ENCODE measurements at places on chromosomes 12 and 14. TPM values are rescaled to one million over a fixed set of nuclear protein-coding genes. Genes with fewer than 3 reads are reported as not detected.

DNA sequence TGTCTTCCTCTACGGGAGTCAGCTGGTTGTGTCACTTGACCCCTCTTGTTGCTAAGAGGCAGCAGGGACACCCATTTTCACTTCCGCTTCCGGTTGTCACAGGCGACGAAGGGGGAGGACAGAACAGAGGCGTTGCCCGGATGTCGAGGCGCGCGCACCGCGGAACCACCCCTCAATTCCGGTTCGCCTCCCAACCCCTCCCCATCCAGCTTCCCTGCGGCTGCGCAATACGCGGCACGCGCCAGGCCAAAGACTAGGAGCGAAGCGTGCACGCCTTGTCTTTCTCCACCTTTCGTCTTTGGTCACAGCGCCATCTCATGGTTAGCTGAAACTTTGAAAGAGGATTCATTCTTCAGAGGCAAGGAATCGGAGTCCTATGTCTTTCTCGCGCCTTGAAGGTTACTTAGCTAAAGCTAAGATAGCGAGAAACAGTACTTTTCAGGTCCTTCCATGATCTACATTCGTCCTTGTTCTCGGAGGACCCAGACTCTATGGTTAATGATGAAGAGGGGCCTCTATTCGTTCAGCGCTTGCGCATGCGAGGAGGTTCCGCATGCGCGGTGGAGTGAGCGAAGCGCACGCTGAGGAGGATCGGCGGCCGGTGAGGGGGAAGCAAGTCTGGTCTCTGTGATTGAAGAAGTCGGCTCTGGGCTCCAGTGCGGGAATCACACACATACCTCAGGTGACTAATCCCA lies at the start of the genes ATP6V1D and EIF2S1:
ATP6V1D (minus strand) TSS at position 30 of the 695 bp plus-strand sequence. CDS start 106 bp downstream, outside the sequence.
EIF2S1 (plus strand) TSS at position 554 of the 695 bp plus-strand sequence. CDS start 4,440 bp downstream, outside the sequence.
- DNase-seq, result peak; percentile 99

DNA sequence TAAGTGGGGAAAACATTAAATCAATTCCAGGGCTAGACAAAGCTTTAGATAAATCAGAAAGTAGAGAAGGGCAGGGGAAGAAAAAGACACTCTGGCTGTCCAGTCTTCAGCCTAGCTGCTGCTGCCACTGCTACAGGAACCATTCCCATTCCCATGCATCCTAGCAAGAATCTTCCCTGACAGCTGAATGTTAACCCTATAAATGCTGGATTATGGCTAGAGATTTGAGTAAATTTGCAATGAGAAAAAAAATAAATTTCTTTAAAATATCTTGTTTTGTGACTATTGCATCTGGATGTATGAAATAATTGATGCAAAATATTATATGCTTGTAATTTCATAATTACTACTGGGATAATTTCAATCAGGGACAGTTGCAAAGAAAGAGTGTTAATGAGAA lies 15.0 kb upstream of the CDKN3 start:
- no peak for DNase-seq

- no peak for DNase-seq
Measured at GRCh38 chr12:104855599-104855998, 102.5 kb downstream of the SLC41A2 start.

GRCh38 chr14:88750945-88751344 lies 41.8 kb downstream of the EML5 start:
- no peak for DNase-seq

GRCh38 chr12:108670066-108670631 lies 36.5 kb upstream of the SELPLG start:
- DNase-seq, result no peak

DNA sequence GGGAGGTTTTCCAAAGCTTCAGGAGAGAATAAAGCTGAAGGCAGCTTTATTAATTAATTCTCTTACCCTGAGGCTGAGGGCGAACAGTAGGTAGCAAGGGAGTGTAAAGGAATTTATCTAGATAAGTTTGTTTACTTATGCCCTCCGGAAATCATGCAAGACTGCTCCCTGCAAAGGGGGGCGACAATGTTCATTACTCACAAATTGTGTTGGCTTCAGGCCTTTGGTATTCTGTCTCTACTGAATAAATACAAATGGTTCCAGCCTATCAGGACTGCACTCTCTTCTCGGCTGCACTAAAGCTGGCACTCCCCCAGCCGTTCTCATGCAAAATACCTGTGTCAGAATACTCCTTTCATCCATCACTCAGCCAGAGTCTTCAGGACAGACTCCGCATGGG lies 120.8 kb downstream of the PPHLN1 start:
- DNase-seq, result peak; percentile 36

Gene KIF5A
- 0.37 TPM for total RNA-seq

Gene HOXC10
- 15.3 TPM for total RNA-seq

DNA sequence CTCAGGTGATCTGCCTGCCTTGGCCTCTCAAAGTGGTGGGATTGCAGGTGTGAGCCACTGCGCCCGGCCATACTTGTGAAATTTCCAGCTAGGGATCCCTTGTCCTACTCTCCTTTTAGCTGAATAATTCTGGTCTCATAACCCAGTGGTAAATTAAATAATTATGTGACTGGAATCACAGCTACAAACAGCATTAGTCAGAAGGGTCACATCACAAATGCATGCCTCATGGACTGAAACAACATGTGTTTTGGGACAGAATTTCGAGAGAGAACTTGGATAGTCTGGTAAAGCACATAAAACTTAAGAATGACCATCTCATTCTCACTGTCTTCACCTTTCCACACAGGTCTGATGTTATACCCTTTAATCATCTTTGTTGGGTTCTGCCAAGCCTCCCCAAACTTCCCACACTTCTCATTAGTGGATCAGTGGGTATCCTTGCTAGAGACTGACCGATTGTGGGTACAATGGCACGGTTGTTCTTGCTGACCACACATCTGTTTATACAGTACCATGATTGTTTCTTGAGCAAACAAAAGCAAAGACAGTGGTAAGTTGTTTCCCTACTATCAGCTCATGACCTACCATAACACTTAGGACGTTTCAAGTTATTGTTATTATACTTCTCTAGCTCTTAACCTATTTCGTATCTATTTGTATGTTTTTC lies 5.1 kb downstream of the GPRC5D start:
- DNase-seq, result no peak

Gene RHEBL1
- 4.5 TPM for total RNA-seq

DNA sequence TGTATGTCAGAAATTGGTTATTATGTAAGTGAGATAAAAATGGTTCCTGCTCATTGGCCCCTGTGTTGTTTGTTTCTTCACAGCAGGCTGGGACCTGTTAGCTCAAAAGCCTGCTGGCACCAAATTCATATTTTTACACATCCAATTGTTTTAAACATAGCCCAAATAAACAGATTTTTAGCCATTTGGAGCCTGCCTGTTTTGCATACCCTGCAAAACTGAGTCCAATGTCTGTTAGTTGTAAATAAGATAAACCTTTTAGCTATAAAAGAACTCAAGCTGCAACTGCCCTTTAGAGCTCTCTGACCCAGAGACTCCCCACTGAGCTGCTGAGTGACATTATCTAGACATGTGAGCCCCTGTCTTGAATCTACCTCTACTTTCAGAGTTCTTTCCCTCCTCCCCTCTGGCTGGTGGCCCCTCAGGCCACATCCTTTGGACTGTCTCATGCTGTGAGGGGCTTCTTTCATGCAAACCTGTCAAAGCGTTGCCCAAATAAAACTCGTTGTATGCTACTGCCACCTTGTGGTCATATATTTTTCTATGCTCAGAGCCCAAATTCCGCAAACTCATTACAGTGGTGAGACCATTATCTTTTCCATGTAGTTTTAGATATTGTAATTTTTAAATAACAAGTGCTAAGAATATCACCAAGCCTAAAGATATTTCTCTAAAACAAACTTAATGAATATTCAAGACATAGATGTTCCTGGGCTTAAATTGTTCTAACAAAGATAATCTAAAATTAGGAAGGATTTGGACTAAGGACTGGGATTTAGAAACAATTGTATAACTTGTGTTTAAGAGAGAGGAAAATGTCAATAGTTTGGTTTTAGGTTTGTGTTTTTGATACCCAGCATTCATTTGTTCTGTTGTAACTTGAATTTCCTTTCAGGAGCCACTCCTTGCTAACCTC lies 337.9 kb downstream of the AACS start:
- DNase-seq, result peak; percentile 16

Gene NYNRIN
- not detected for total RNA-seq

Gene SLC39A9
- 108 TPM for total RNA-seq

Gene TMEM119
- total RNA-seq, result not detected

Gene CISTR
- total RNA-seq, result not detected

All from M059J (cell line).